ENCODE measurements at places on chromosomes 3 and 15. TPM values are rescaled to one million over a fixed set of nuclear protein-coding genes. Genes with fewer than 3 reads are reported as not detected.

NME9 gene
- not detected for total RNA-seq

ALDH1L1 gene
- total RNA-seq, result not detected

C3orf52 gene
- 8.3 TPM for total RNA-seq

TMEM207 gene
- not detected for total RNA-seq

PAK6 gene
- 0.31 TPM for total RNA-seq

CHDH gene
- 1.0 TPM for total RNA-seq

ANKDD1A gene
- 6.9 TPM for total RNA-seq

MYEF2 gene
- total RNA-seq, result 45.9 TPM
